ENCODE measurements at places on chromosomes 2 and 18.

DNA sequence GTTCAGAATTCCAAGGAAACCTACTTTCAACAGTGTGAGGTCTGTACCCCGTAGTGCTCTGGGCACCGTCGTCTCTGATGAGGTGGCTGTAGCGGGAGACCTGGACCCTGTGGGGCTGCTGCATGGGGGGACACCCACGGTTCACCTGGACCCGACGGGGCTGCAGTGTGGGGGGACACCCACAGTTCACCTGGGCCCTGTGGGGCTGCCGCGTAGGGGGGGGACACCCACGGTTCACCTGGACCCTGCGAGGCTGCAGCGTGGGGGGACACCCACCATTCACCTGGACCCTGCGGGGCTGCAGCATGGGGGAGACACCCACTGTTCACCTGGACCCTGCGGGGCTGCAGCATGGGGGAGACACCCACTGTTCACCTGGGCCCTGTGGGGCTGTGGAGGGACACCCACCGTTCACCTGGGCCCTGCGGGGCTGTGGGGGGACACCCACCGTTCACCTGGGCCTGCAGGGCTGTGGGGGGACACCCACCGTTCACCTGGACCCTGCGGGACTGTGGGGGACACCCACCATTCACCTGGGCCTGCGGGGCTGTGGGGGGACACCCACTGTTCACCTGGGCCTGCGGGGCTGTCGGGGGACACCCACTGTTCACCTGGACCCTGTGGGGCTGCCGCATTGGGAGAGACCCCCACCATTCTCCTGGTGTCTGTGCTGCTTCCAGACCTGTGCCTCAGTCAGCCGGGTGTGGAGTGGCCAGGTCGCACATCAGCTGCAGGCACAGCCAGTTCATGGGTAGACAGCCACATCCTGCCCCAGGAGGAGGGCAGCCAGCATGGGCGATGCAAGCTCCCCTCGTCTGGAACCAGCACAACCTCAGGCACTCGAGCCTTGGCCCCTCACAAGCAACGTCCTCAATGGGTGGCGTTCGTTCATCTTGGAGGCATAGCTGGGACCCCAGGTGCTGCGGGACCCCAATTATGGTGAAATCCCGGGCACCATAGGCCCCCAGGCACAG is 114.5 kb downstream of the TMEM18 start:
- H3K4me1 ChIP-seq = no peaks in the 10 kb centered on the region
- no peak for DNase-seq
- H3K4me3 ChIP-seq = no peak overlapping the region
- no peaks in the 10 kb centered on the region for H3K27me3 ChIP-seq
- H3K36me3 ChIP-seq = no peaks in the 10 kb centered on the region
- no peak overlapping the region for H3K27ac ChIP-seq

DNA sequence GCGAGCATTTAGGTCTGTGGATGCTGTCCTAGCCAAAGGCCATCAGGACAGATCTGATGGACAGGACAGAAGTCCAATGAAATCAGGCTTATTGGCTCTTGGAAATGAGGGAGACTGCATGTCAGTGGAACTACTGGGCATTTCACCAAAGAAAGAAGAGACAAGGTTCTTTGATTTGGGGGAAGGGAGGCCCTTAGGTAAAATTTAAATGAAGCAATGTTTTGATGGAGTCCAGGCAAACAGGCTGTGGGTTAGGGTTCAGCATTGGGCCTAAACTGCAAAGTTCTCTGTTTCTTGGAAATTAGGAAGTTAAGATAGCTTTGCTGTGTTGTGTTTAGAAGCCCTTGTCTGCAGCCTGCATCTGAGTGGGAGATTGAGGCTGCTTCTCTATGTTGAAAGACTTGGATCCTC is 31.6 kb upstream of the RNF149 start:
- H3K27me3 ChIP-seq = no peaks in the 10 kb centered on the region
- no peaks in the 10 kb centered on the region for H3K36me3 ChIP-seq
- DNase-seq = peak; percentile 26

DNA sequence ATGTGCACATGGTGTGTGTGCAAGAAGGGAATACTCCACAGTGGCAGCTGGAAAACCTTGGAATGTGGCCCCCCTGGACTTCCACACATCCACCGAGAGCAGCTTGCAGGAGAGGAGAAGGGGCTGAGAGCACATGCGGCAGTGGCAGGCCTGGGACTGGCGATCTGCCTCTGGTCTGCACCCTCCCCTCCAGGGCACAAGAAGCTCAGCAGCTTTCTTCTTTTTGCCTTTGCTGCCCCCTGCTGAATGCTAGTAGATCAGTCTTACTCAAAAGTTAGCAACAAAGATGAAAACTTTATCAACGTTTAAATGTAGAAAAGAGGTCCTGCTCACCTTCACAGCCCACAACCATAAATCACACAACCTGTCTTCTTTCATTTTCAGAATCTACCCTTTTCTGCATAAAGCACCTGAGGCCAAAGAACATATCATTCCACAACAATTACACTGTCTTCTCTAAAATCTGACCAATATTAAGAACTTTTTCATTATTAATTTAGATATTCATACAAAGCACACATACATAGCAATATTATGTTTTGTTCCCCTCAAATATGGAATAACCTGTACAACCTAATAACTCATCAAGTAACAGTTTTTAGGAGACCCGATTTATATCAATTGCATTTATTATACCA is 34.6 kb downstream of the TGFBRAP1 start:
- no peaks in the 10 kb centered on the region for H3K27me3 ChIP-seq
- H3K4me3 ChIP-seq = no peak overlapping the region
- peak; percentile 69 for DNase-seq
- no peak overlapping the region for H3K27ac ChIP-seq

DNA sequence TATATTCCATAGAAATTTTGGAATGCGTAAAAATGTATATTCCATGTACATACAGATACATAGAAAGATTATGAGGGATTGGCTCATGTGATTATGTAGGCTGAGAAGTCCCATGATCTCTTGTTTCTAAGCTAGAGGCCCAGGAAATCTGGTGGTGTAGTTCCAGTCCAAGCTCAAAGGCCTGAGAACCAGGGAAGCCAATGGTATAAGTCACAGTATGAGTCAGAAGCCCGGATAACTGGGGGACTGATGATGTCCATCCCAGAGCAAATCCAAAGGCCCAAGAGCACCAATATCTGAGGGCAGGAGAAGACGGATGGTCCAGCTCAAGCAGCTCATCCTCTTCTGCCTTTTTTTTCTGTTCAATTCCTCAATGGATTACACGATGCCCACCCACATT is 385.0 kb upstream of the KLHL29 start:
- no peaks in the 10 kb centered on the region for H3K4me1 ChIP-seq
- no peak overlapping the region for H3K27ac ChIP-seq
- no peak overlapping the region for H3K4me3 ChIP-seq
- no peaks in the 10 kb centered on the region for H3K36me3 ChIP-seq
- no peak for DNase-seq

DNA sequence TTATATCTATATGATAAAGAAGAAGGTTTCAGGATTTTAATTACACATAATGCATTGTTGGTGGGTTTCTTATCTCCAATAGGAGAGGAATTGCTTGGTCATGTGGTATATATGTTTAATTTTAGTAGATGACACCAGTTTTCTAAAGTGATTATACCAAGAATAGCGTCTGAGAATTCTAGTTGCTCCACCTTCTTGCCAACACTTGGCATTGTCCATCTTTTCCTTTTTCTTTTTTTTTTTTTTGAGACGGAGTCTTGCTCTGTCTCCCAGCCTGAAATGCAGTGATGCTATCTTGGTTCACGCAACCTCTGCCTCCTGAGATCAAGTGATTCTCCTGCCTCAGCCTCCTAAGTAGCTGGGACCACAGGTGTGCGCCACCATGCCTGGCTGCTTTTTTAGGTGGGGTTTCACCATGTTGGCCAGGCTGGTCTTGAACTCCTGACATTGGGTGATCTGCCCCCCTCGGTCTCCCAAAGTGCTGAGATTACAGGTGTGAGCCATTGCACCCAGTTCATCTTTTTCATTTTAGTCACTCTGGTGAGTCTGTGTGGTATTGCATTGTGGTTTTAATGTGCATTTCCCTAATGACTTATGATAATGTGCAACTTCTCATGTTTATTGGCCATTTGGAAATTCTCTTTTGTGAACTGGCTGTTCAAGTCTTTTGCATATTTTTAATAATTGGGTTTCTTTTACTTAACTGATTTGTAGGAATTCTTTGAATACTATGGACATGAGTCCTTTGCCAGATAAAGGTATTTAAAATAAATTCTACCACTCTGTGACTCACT is 37.3 kb upstream of the ZNF512 start:
- H3K4me3 ChIP-seq = no peak overlapping the region
- H3K27me3 ChIP-seq = no peaks in the 10 kb centered on the region
- H3K36me3 ChIP-seq = no peaks in the 10 kb centered on the region
- no peak overlapping the region for H3K27ac ChIP-seq
- peak; percentile 4 for DNase-seq

- no peaks in the 10 kb centered on the region for H3K27me3 ChIP-seq
- DNase-seq = no peak
- H3K4me1 ChIP-seq = no peaks in the 10 kb centered on the region
- H3K36me3 ChIP-seq = no peaks in the 10 kb centered on the region
- H3K27ac ChIP-seq = no peak overlapping the region
- no peak overlapping the region for H3K4me3 ChIP-seq
Observed at GRCh38 chr2:37904993-37905392, 20.1 kb upstream of the RMDN2 start.

All from fibroblast of lung (primary cell).